ENCODE measurements at places on chromosomes 4 and X.

DNA sequence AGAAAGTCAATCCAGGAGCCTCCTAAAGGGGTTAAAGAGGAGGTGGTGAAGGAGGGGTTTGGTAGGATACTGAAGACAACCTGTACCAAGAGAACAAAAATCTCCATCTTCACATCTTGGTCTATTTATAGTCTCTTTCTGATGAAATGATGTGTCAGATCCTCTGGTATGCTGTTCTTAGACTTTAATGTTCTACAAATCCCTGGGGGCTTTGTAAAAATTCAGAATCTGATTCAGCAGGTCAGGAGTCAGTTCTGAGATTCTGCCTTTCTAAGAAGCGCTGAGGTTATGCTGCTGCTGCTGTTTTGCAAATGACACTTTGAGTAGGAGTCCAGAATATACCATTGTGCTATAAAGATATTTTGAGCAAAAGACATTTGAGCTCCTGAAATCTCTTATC lies 172.9 kb upstream of the GLRA2 start:
- DNase-seq = no peak

- DNase-seq = no peak
These were observed 580.4 kb downstream of the ANKRD50 start for GRCh38 chr4:124132161-124132560.

GRCh38 chr4:15753081-15753480 lies 25.0 kb upstream of the CD38 start:
- DNase-seq = no peak

GRCh38 chr4:54912155-54912554 lies 213.2 kb downstream of the KDR start:
- no peak for DNase-seq

- no peak for DNase-seq
These were observed 141.4 kb downstream of the PTTG2 start for GRCh38 chr4:38101563-38101962.

DNA sequence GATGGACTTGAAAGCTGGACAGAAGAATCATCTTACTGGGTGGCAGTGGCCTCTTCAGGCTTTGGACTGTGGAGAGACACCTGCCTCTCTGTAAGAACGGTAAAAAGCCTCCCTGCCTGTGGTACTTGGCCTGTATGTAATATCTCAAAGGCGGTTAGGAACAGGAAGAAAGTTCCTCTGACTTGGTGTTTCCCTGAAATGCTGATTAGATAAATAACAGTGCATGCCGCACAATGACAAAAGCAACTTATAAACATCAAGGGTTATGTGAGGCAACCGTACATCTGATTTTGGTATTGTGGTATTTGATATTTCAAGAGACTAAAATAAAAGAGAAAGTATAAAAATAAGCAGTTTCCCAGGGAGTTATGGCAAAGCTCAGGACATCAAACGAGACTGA lies 92.4 kb upstream of the SORBS2 start:
- DNase-seq = no peak

DNA sequence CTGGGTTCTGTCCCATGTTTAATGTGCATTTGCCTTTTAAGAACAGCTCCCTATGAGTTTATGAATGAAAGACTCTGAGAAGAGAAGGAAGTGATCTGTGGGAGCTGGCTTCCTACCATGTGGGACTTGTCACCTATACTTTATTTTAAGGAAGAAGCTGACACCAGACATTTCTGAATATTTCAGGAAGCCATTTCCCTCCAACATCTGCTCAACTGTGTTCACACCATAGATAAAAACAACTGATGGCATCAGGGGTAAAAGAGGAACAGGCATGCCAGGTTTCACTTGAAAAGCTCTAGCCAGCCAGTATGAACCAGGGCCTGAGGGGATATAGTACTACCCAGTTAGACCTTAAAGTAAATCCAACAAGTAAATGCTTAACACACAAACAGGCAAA lies 116.0 kb downstream of the COL4A6 start:
- no peak for DNase-seq

DNA sequence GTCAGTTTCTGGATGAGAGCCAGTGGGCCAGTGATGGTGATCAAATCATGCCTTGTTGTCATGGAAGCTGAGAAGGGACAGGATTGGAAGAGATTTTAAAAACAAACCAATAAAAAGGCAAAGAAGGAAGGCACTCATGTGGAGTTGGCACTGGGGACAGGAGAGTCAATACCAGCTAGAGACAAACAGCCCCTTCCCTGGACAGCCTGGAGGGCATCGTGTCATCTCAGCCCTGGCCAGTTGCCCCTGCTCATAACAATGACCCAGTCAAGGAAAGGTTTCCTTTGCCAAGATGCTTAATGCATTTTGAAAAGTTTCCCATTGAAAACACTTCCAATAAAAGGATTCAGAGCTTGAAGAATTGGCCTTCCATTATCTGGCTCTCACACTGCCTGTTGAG lies 55.5 kb downstream of the SCML1 start:
- DNase-seq = no peak

DNA sequence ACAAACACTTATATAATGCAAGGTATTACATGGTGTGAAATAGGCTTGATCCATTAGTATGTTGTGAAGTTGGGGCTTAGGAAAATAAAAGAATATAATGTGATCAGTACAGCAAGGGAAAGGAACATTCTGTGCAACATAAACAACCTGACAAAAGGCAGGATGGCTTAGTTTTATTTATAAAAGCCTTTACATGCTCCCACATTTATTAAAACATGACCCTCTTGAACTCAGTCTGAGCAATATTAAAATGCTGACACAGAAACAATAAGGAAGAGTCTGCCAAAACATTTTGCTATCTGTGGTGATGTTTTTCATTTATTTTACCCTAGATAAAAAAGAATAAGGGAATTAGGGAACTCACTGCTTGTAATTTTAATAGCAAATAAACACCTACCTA lies 519.7 kb downstream of the PCDH7 start:
- no peak for DNase-seq

All from CD4-positive, alpha-beta T cell treated with Interleukin-17A for 1 hour (primary cell).